Activated T-cell treated with anti-CD3 and anti-CD28 coated beads, Interleukin-2, amount 50 U/mL, for 4 hours (primary cell): ENCODE measurements at places on chromosomes 4 and X. TPM values are rescaled to one million over a fixed set of nuclear protein-coding genes. Genes with fewer than 3 reads are reported as not detected.

GRCh38 chr4:7638984-7639789, 204.5 kb upstream of the PSAPL1 start:
- no peak for DNase-seq

GRCh38 chrX:19548279-19548678, 33.0 kb upstream of the MAP3K15 start:
- no peak for DNase-seq

- DNase-seq = no peak
These were observed 33.5 kb downstream of the TRMT44 start for GRCh38 chr4:8473920-8474590.

DNA sequence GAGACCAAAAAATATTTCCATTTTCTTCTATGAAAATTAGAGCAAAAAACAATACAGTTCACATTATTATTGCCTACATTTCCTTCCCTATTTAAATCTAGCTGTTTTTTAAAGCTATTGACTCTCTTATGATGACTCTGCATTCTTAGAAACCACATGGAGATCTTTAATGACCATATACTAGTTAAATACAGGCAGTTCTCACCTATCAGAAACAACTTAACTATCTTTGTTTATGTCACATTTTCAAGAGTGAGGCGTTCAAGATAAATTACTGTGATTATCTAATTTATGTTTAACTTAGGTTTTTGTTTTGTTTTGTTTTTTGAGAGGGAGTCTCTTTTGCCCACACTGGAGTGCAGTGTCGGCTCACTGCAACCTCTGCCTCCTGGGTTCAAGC, 3.0 kb downstream of the CISD2 start:
- DNase-seq = no peak

DNA sequence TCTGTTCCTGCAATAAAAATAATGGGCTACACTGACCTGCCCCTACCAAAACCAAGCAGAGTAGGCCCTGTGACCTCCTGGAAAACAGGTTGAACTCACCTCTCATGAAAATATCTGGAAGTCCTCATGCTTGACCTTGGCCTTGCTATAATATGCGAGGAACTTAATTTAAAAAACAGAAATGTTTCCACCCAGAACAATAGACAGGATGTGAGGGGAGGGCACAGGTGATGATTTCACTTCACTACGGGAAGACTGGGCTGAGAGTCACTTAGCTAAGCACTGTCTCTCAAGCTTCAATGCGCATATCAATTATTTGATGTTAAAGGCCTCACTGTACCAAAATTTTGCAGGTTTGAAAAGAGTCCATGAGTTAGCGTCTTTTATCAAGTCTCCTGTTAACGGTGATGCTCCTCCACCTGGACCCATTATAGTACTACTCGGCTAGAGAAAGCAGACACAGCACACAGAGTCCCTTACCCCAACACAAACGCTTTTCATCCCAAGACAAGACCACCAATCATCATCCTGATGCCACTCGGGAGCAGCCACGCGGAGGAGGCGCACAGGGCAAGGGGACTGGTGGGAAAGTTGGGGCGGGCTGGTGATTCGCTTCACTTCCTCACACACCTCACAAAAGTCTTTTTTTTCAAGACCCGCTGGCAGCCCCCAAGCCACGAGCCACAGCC, 25.9 kb downstream of the ZNF721 start:
- no peak for DNase-seq

DNA sequence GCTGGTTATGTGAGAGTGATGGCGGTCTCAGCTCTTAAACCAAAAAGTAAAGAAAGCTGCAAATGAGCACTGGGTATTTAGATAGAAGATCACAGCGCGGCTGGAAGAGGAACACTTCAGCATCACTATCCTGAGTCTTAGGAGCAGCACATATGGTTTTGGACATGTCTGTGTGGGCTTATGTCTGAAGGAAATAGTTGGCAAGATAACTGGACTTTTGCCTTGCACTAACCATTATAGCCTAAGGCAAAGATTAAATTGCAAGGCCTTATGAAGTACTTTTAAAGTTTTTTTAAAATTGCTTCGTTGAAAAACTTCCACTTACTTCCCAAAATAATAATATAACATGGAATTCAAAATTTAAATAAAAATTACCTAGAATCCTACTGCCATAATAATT, 4.6 kb upstream of the RAB9A start:
- DNase-seq = no peak

GRCh38 chr4:153931804-153932203, 142.9 kb upstream of the SFRP2 start:
- no peak for DNase-seq

GRCh38 chr4:88041626-88042025, 34.2 kb downstream of the PKD2 start:
- no peak for DNase-seq

- no peak for DNase-seq
These were observed 25.3 kb downstream of the FAM241A start for GRCh38 chr4:112170451-112170993.

The RPS6KA6 gene
- 0.16 TPM for total RNA-seq

The EIF4E gene
- 204 TPM for total RNA-seq

The SRPK3 gene
- not detected for total RNA-seq
